ENCODE measurements at places on chromosomes 4 and X. TPM values are rescaled to one million over a fixed set of nuclear protein-coding genes. Genes with fewer than 3 reads are reported as not detected.

DNA sequence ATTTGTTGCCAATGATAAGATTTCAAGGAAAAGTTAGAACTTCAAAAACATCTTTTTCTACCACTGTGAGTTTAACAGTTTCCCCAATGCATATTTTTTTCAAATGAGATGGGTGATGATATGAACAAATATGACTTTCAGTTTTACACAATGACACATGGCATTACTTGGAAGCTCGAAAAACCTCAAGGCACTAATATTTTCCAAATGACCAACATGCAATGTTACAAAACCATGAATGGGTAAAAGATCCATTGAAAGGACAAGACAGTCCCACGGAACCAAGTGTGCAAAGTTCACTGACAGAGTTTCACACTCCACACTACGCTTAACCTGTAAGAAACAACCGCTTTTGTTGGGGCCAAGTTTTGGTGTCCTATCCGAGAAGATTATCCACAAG is 84.5 kb downstream of the CD99L2 start:
- no peak for DNase-seq
- H3K4me1 ChIP-seq: no peaks in the 10 kb centered on the region
- no peaks in the 10 kb centered on the region for H3K27me3 ChIP-seq
- no peak overlapping the region for H3K27ac ChIP-seq
- no peaks in the 10 kb centered on the region for H3K36me3 ChIP-seq

Gene GLOD5
- not detected for total RNA-seq

- no peak overlapping the region for H3K4me3 ChIP-seq
- no peaks in the 10 kb centered on the region for H3K36me3 ChIP-seq
- H3K27me3 ChIP-seq: no peaks in the 10 kb centered on the region
- no peaks in the 10 kb centered on the region for H3K4me1 ChIP-seq
Measured at GRCh38 chrX:39440799-39441284, 639.6 kb downstream of the MID1IP1 start.

DNA sequence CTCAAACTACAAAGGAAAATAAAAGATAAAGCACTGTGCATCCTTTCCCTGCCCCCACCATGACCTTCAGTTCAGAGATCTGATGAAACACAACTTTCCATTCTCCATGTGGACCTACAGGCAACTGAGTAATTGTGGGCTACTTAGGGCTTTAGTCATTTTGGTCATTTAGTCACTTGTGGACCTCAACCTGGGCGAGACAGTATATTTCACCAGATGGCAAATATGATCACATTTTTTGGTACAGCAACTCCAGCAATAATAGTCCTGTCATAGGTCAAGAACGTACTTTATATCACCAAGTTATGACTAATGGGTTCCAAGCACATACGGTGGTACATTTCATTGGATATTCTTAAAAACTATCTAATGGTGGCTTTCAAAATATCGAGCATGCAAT is 141.2 kb downstream of the PDGFC start:
- no peaks in the 10 kb centered on the region for H3K36me3 ChIP-seq
- peaks cover 6% of the 10 kb centered on the region for H3K4me1 ChIP-seq
- no peak for DNase-seq
- H3K27ac ChIP-seq: no peak overlapping the region
- H3K27me3 ChIP-seq: no peaks in the 10 kb centered on the region

DNA sequence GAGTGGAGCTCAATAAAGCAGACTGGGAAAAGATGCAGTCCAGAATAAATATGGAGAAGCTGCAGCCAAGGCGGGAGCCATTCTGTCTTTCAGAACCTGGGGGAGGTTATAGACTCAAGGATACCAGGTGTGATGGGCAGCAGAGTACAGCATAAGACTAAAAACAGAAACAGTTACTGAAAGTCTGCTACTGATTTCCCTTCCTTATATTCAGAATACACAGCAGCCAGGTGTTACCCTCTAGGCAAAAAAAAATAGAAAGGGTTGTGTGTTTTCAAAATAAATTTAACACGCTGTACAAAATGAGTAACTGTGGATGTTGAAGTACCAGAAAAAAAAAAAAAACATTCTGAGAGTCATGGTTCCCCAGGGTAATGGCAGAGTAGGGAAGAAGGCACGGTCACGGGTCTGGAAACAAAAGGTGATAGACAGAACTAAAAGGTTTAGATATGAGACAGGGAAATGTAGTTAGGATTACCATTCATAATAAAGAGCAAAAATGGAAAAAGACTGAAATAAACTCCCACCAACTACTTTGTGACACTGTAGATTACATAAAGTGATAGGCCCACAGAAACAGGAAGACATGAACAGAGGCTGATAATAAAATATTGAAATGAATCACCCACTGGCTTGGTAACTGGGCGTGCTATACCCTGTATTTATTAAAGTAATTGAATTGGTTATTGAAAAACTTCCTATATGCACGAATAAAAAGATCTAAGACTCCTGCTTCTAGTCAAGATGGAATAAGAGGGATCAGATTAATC is 10.8 kb upstream of the HHIP start:
- no peak overlapping the region for H3K27ac ChIP-seq
- H3K36me3 ChIP-seq: no peaks in the 10 kb centered on the region
- H3K4me3 ChIP-seq: no peak overlapping the region
- H3K27me3 ChIP-seq: no peaks in the 10 kb centered on the region

Gene GAGE12J
- total RNA-seq: not detected

- H3K27ac ChIP-seq: no peak overlapping the region
- no peak for DNase-seq
- no peaks in the 10 kb centered on the region for H3K4me1 ChIP-seq
- H3K4me3 ChIP-seq: no peak overlapping the region
- H3K36me3 ChIP-seq: no peaks in the 10 kb centered on the region
- H3K27me3 ChIP-seq: no peaks in the 10 kb centered on the region
Measured at GRCh38 chr4:119328695-119329094, 6.8 kb upstream of the FABP2 start.

GRCh38 chrX:37854748-37855147 is 7.4 kb upstream of the DYNLT3 start:
- DNase-seq: no peak
- no peak overlapping the region for H3K4me3 ChIP-seq
- no peaks in the 10 kb centered on the region for H3K27me3 ChIP-seq

Gene AMMECR1
- 1.6 TPM for total RNA-seq

DNA sequence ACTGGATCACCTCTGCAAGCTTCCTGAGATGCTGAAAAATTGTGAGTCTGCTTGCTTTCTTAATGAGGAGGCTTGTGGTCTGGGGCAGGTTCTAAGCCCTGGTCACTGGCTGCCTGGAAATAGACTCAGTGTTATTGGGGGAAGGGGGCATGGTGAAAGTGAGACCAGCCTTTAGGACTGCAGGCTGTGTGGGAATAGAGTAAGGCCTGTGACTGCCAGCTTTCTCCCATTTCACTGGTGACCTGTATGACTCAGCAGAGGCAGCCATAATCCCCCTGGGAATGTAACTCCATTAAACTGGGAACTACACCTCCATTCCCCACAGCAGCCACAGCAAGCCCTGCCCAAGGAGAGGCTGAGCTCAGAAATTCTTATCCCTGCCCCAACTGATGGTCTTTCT is 55.9 kb upstream of the IL15 start:
- DNase-seq: no peak
- no peak overlapping the region for H3K4me3 ChIP-seq

Gene MAGEB1
- not detected for total RNA-seq

GRCh38 chr4:115433491-115433890 is 320.1 kb upstream of the NDST4 start:
- H3K4me3 ChIP-seq: no peak overlapping the region
- H3K4me1 ChIP-seq: no peaks in the 10 kb centered on the region
- no peaks in the 10 kb centered on the region for H3K36me3 ChIP-seq
- no peak overlapping the region for H3K27ac ChIP-seq

- peaks cover 34% of the 10 kb centered on the region for H3K4me1 ChIP-seq
- no peak overlapping the region for H3K27ac ChIP-seq
- no peak overlapping the region for H3K4me3 ChIP-seq
- H3K36me3 ChIP-seq: no peaks in the 10 kb centered on the region
- no peak for DNase-seq
Measured at GRCh38 chr4:26206999-26207398, 113.8 kb upstream of the RBPJ start.

- no peak overlapping the region for H3K4me3 ChIP-seq
- no peak overlapping the region for H3K27ac ChIP-seq
- no peaks in the 10 kb centered on the region for H3K36me3 ChIP-seq
Measured at GRCh38 chr4:1497189-1497801, 91.1 kb upstream of the NKX1-1 start.

GRCh38 chr4:152029631-152030030 is 268.8 kb upstream of the GATB start:
- no peak for DNase-seq
- no peaks in the 10 kb centered on the region for H3K36me3 ChIP-seq
- no peak overlapping the region for H3K27ac ChIP-seq
- H3K4me1 ChIP-seq: no peaks in the 10 kb centered on the region
- no peaks in the 10 kb centered on the region for H3K27me3 ChIP-seq

DNA sequence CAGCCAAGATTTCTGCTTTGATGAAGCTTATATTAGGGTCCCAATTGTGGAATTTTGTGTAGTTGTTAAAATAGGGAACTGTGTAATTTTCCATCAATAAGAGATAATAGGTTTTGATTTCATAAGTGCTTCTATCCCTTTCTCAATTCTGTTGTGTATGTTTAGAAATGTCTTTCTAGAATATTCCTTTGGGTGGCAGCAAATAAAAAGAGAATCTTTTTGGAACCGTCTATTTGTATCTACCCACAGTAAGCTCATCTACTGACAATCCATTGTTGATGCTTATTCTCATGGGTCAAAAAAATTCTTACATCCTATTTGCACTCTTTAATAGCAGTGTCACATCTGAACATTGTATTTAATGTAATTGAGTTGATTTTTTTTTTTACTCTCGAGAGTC is 61.7 kb downstream of the TMA16 start:
- no peaks in the 10 kb centered on the region for H3K27me3 ChIP-seq
- no peak overlapping the region for H3K27ac ChIP-seq
- no peak overlapping the region for H3K4me3 ChIP-seq
- H3K36me3 ChIP-seq: no peaks in the 10 kb centered on the region
- DNase-seq: no peak

DNA sequence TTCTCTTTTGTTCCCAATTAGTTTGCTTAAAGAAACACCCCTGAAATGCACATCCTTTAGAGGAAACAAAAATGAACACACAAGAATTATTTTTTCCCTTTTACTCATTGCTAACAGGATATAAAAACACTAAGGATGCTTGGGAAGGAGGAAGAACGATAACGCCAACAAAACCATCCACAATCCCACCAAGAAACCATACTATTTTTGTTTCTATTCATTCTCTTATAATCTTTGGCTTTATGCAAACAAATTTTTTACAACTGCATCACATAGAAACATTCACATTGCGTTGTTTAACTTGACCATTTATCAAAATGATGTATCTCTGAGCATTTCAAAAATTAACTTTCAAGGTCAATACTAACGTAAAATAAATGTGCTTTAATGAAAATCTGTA is 12.0 kb downstream of the APBB2 start:
- H3K4me1 ChIP-seq: peaks cover 38% of the 10 kb centered on the region
- no peak for DNase-seq
- H3K27me3 ChIP-seq: no peaks in the 10 kb centered on the region
- H3K27ac ChIP-seq: peak overlapping the region; percentile 7

- H3K4me3 ChIP-seq: no peak overlapping the region
- no peak for DNase-seq
- no peaks in the 10 kb centered on the region for H3K36me3 ChIP-seq
- H3K4me1 ChIP-seq: no peaks in the 10 kb centered on the region
Measured at GRCh38 chr4:62402088-62402806, 1202.1 kb downstream of the ADGRL3 start.

DNA sequence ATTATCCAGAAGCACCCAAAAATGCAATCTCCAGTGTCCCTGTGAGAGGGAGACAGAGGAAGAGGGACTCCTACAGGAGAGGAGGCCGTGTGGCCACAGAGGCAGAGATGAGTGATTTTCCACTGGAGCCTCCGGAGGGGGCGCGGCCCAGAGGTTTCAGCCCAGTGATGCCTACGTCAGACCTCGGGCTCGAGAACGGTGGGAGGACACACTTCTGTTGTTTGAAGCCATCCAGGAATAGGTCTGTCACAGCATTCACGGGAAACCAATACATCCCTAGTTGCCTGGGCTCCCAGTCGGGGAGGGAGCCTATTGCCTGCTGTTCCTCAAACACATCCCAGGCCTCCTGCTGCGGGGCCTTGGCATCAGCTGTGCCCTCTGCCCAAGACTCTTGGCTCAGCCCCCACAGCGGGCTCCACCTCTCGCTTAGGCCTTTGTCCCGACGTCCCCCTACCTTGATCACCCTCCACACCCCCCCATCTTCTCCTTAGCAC is 39.2 kb upstream of the HMX1 start:
- peaks cover 4% of the 10 kb centered on the region for H3K27me3 ChIP-seq
- no peaks in the 10 kb centered on the region for H3K4me1 ChIP-seq
- no peak overlapping the region for H3K27ac ChIP-seq
- H3K36me3 ChIP-seq: no peaks in the 10 kb centered on the region

DNA sequence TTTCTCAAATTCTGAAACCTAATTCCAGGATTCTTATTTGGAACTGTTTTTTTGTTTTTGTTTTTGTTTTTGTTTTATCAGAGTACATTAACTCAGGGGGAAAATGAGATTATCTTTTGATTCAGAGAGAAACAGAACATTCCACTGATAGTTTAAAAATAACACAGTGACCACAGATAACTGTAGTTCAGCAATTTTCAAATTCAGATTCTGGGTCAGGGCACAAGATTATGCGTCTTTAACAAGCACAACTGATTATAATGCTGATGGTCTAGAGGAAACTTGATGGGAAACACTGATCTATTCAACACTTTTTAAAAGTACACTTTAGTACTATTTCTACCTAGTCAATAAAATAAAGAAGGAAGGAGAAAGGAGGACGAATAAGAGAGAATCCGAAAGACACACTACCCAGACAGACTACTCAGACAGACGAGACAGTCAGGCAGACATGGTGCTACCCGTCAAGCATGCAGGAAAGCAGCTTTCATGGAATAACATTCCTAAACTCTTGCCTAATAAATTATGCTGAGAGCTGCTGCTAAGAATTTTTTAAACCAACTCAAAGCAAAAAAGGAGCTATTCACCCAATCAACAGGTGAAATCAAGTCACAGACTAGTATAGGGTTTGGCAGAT is 59.0 kb downstream of the APBB2 start:
- no peak overlapping the region for H3K4me3 ChIP-seq
- H3K27me3 ChIP-seq: no peaks in the 10 kb centered on the region
- no peak for DNase-seq
- no peaks in the 10 kb centered on the region for H3K36me3 ChIP-seq

Gene KLHL4
- total RNA-seq: 0.78 TPM

GRCh38 chrX:122046226-122046625 is 998.8 kb downstream of the GLUD2 start:
- H3K27me3 ChIP-seq: no peaks in the 10 kb centered on the region
- no peaks in the 10 kb centered on the region for H3K36me3 ChIP-seq
- H3K4me3 ChIP-seq: no peak overlapping the region
